Parietal lobe (tissue), 2 donors: ENCODE measurements at places on chromosomes 3 and 15. TPM values are rescaled to one million over a fixed set of nuclear protein-coding genes. Genes with fewer than 3 reads are reported as not detected.

Gene FSD2
- total RNA-seq = not detected

Gene COPB2
- total RNA-seq = 108 TPM

Gene PLXNB1
- 152 TPM for total RNA-seq

Gene DHFR2
- 12.5 TPM for total RNA-seq

Gene ZKSCAN7
- total RNA-seq = 47.3 TPM

Gene FEZF2
- total RNA-seq = 19.1 TPM

Gene ARL13B
- 14.7 TPM for total RNA-seq

Gene ROPN1B
- 0.94 TPM for total RNA-seq

Gene ANKUB1
- total RNA-seq = 0.63 TPM

Gene STAC
- total RNA-seq = 14.7 TPM

Gene MAP2K5
- 23.2 TPM for total RNA-seq

Gene FETUB
- total RNA-seq = not detected

Gene SERPINI2
- total RNA-seq = 2.2 TPM

Gene ANKRD63
- 0.94 TPM for total RNA-seq

Gene HRG
- total RNA-seq = not detected

Gene IL17RD
- total RNA-seq = 63.5 TPM

Gene CTXN2
- total RNA-seq = 0.63 TPM

Gene FANCD2OS
- not detected for total RNA-seq

Gene ADGRG7
- total RNA-seq = not detected

Gene ISLR
- 1.6 TPM for total RNA-seq

Gene FGF12
- total RNA-seq = 180 TPM

Gene GOLGA8R
- total RNA-seq = 1.6 TPM

Gene HTR3E
- total RNA-seq = not detected

Gene CSTA
- not detected for total RNA-seq

Gene SUSD5
- total RNA-seq = 2.5 TPM

Gene FSTL1
- 63.5 TPM for total RNA-seq

Gene MASP1
- 59.8 TPM for total RNA-seq

Gene HCLS1
- 2.2 TPM for total RNA-seq

Gene TGM4
- total RNA-seq = not detected

Gene CAPN3
- total RNA-seq = 1.9 TPM

Gene TRIM71
- 3.8 TPM for total RNA-seq

Gene VWA5B2
- total RNA-seq = 0.63 TPM
